Right cardiac atrium (tissue), 5 donors: ENCODE measurements at places on chromosomes 13 and 19. TPM values are rescaled to one million over a fixed set of nuclear protein-coding genes. Genes with fewer than 3 reads are reported as not detected.

The LYPD3 gene
- total RNA-seq, result 0.53 TPM

The CCDC169 gene
- 0.20 TPM for total RNA-seq

The MBD3L3 gene
- not detected for total RNA-seq

The ATP12A gene
- total RNA-seq, result not detected

DNA sequence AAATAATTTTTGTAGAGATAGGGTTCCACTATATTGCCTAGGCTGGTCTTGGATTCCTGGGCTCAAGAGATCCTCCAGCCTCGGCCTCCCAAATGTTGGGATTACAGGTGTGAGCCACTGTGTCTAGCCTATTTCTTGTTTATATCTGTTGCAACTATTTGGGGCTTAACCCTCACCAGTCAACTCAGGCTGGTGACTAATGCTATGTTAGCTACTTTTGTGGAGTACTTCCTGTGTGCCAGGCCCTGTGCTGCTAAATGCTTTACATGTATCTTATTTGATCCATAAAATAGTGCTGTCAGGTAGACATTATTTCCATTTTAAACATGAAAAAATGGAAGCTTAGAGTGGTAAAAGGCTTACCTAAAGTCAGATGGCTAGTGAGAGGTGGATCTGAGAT lies 13.8 kb downstream of the CEACAM1 start:
- DNase-seq, result no peak

DNA sequence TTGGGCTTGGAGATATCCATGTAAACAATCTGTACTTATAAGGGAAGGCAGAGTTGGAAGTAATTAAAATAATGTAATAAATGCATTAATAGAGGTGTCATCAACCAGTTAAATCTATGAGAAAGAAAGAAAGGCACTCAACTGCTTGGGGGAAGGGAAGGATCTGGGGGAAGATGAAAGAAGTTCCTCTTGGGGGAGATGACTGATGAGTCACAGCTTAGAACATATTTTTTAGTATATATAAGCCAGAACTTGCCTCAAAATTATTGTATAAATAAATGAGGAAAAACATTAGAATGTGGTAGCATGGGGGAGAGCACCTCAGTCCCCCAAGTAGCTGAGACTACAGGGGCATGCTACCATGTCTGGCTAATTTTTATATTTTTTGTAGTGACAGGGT lies 205.8 kb downstream of the GGACT start:
- DNase-seq, result no peak
